ENCODE measurements at places on chromosomes 11 and 22. TPM values are rescaled to one million over a fixed set of nuclear protein-coding genes. Genes with fewer than 3 reads are reported as not detected.
A peak's percentile ranks its signal among the peaks of the same experiment; 100 is the strongest.

The LRRC74B gene
- not detected for total RNA-seq

The TYR gene
- not detected for total RNA-seq

The OR5P2 gene
- total RNA-seq, result not detected

The GRM5 gene
- not detected for total RNA-seq

GRCh38 chr11:88297421-88297820 is 40.1 kb downstream of the CTSC start:
- no peaks in the 10 kb centered on the region for H3K36me3 ChIP-seq
- no peak for DNase-seq
- H3K4me1 ChIP-seq, result no peaks in the 10 kb centered on the region
- no peaks in the 10 kb centered on the region for H3K27me3 ChIP-seq
- H3K27ac ChIP-seq, result no peak overlapping the region

- peak; percentile 25 for DNase-seq
- no peak overlapping the region for H3K4me3 ChIP-seq
- no peaks in the 10 kb centered on the region for H3K36me3 ChIP-seq
- no peaks in the 10 kb centered on the region for H3K27me3 ChIP-seq
- H3K27ac ChIP-seq, result peak overlapping the region; percentile 58
- H3K4me1 ChIP-seq, result no peaks in the 10 kb centered on the region
Measured at GRCh38 chr11:125214601-125215565, 50.3 kb downstream of the PKNOX2 start.

GRCh38 chr11:17735818-17736578 is 1.4 kb downstream of the KCNC1 start:
- peaks cover 19% of the 10 kb centered on the region for H3K4me1 ChIP-seq
- no peak overlapping the region for H3K4me3 ChIP-seq
- no peak overlapping the region for H3K27ac ChIP-seq
- no peaks in the 10 kb centered on the region for H3K36me3 ChIP-seq
- peaks cover 26% of the 10 kb centered on the region for H3K27me3 ChIP-seq

DNA sequence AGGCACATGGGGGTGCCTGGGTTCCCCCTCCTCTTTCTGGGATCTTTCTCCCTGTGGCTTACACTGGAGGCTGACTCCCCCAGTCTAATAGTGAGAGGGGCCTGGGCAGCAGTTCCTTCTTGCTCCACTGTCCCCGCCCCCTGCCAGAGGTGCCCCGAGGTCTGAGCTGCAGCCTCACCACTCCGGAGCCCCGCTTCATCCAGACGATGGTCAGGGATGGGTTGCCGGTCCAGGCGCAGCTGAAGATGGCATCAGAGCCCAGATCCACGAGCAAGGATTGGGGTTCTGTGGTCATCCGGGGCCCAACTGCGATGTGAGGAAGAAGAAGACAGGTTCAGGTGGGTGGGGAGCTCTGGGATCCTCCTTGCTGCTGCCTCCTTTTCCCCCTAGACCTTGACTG is 91.1 kb downstream of the ST3GAL4 start:
- H3K36me3 ChIP-seq, result no peaks in the 10 kb centered on the region
- no peak overlapping the region for H3K27ac ChIP-seq
- H3K4me3 ChIP-seq, result no peak overlapping the region
- DNase-seq, result no peak
- no peaks in the 10 kb centered on the region for H3K27me3 ChIP-seq

- peak overlapping the region; percentile 49 for H3K27ac ChIP-seq
- H3K27me3 ChIP-seq, result no peaks in the 10 kb centered on the region
- no peak for DNase-seq
Measured at GRCh38 chr22:22914726-22915669, 27.4 kb downstream of the IGLL5 start.

GRCh38 chr22:20890975-20891374 is 26.2 kb upstream of the CRKL start:
- no peaks in the 10 kb centered on the region for H3K27me3 ChIP-seq
- H3K27ac ChIP-seq, result no peak overlapping the region
- no peaks in the 10 kb centered on the region for H3K36me3 ChIP-seq
- no peak overlapping the region for H3K4me3 ChIP-seq
- H3K4me1 ChIP-seq, result no peaks in the 10 kb centered on the region
- no peak for DNase-seq

DNA sequence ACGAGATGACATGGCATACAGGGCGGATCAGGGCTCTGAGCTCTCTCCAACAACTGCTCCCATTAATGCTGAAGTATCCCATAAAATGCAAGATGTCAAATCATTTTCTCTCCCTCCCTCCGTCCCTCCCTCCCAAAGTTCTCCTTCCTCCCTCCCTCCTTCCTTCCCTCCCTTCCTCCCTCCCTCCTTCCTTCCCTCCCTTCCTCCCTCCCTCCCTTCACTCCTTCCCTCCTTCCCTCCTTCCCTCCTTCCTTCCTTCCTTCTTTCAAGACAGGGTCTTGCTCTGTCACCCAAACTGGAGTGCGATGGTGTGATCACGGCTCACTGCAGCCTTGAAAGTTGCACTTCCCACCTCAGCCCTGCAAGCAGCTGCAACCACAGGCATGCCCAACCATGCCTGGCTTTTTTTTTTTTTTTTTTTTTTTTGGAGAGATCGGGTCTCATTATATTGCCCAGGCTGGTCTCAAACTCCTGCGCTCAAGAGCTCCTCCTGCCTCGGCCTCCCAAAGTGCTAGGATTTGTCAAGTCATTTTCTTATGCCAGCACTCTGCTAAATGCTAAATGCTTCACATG is 38.2 kb downstream of the TXN2 start:
- no peak for DNase-seq
- no peaks in the 10 kb centered on the region for H3K36me3 ChIP-seq
- no peak overlapping the region for H3K4me3 ChIP-seq
- no peaks in the 10 kb centered on the region for H3K27me3 ChIP-seq
- peaks cover 25% of the 10 kb centered on the region for H3K4me1 ChIP-seq

DNA sequence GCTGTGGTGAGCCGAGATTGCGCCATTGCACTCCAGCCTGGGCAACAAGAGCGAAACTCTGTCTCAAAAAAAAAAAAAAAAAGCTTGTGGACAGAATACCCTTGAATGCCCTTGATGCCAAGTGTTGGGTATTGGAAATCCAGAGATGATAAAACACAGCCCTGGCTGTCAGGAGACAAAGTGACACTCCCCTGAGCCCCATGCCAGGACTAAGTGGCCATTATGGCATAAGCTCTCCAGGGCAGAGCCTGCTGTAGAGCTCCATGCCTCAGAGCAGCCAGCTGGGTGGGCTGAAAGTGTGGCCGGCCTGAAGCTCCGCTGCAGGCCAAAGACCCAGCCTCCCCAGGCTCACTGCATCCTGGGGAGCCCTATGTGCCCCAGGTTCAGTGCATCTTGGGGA is 4.9 kb downstream of the RNF215 start:
- H3K27ac ChIP-seq, result no peak overlapping the region
- no peak for DNase-seq
- H3K4me1 ChIP-seq, result peaks cover 5% of the 10 kb centered on the region
- H3K36me3 ChIP-seq, result no peaks in the 10 kb centered on the region
- no peaks in the 10 kb centered on the region for H3K27me3 ChIP-seq

DNA sequence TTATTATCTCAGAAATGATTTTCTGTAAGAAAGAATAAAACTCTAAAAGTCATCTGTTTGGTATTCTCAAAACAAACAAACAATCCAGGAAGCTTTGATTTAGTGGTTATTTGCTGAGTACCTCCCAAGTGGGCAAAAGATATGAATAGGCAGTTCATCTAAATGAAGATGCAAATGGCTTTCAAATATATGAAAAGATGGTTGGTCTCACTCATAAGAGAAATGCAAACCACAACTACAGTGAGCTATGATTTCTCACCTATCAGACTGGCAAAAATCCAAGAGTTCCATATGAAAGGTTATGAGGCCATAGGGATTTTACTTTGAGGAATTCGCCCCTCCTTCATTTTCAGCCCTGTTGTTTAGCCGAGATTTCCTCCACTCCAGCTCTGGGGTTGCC is 11.3 kb upstream of the P2RY2 start:
- no peaks in the 10 kb centered on the region for H3K27me3 ChIP-seq
- H3K4me3 ChIP-seq, result no peak overlapping the region
- H3K27ac ChIP-seq, result no peak overlapping the region
- H3K4me1 ChIP-seq, result no peaks in the 10 kb centered on the region
- no peak for DNase-seq

DNA sequence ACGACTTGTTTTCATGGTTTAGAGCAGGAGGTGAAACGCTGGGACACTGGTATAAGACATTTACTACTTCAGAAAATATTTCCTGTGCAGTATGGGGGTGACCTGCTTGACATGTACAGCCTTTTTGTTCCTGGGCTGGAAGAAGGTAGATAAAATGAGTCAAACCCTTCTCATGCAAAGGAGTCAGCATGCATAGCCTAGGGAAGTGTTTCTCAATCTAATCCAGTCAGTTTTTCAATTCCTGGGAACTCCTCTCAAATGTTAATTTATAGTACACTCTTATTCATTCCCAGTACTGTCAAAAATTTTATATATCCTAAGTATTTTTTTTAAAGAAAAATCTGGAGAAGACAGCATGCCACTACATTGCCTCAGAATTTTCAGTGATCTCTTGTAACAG is 154.7 kb upstream of the GUCY1A2 start:
- DNase-seq, result no peak
- H3K36me3 ChIP-seq, result no peaks in the 10 kb centered on the region
- H3K4me1 ChIP-seq, result no peaks in the 10 kb centered on the region

GRCh38 chr11:75813124-75813523 is 1.9 kb upstream of the UVRAG start:
- H3K4me1 ChIP-seq, result peaks cover 13% of the 10 kb centered on the region
- H3K36me3 ChIP-seq, result no peaks in the 10 kb centered on the region
- H3K27me3 ChIP-seq, result no peaks in the 10 kb centered on the region
- H3K4me3 ChIP-seq, result no peak overlapping the region
- DNase-seq, result no peak
- H3K27ac ChIP-seq, result no peak overlapping the region

DNA sequence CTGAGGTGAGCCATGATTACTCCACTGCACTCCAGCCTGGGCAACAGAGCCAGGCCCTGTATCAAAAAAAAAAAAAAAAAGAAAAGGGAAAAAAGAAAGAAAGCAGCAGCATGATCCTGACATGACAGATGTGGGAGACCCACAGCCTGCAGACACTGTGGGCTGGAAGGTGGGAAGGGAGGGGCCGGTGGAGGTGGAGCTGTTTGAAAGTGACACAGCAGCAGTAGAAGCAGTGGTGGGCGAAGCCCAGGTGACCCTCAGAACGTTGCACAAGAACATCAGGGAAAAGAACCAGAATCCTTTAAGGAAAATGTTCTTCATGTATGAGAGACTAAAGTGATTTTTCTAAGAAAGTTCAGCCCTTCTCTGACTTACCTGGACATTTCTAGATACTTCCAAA is 26.3 kb upstream of the SCGB1A1 start:
- peaks cover 5% of the 10 kb centered on the region for H3K4me1 ChIP-seq
- H3K4me3 ChIP-seq, result no peak overlapping the region
- no peak overlapping the region for H3K27ac ChIP-seq
- H3K27me3 ChIP-seq, result no peaks in the 10 kb centered on the region
- DNase-seq, result no peak
- no peaks in the 10 kb centered on the region for H3K36me3 ChIP-seq

GRCh38 chr22:49230194-49230577 is 597.5 kb downstream of the BRD1 start:
- H3K4me3 ChIP-seq, result no peak overlapping the region
- no peak overlapping the region for H3K27ac ChIP-seq
- no peaks in the 10 kb centered on the region for H3K27me3 ChIP-seq

GRCh38 chr11:44911029-44911814 is 39.5 kb downstream of the TP53I11 start:
- no peak overlapping the region for H3K4me3 ChIP-seq
- H3K27me3 ChIP-seq, result no peaks in the 10 kb centered on the region
- no peaks in the 10 kb centered on the region for H3K4me1 ChIP-seq
- DNase-seq, result peak; percentile 95

DNA sequence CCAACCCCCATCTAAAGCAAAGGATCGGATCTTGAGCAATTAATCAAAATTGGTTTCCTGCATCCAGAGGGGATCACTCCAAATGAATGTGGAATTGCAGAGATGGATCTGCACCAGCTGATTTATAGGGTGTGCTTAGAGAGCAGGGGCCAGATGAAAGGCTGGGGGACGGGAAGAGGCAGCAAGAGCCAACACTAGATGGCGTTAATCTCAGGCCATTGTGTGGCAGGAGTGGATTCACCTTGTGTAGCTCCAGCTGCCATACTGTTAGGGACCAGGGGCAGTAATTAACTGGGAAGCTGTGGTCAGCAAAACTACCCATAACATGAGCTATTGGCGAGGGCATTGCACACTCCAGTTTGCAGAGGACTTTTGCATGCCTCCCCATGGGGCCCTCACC is 35.6 kb downstream of the SERPINH1 start:
- no peaks in the 10 kb centered on the region for H3K36me3 ChIP-seq
- H3K27ac ChIP-seq, result no peak overlapping the region
- no peak for DNase-seq
- no peaks in the 10 kb centered on the region for H3K27me3 ChIP-seq
- H3K4me1 ChIP-seq, result peaks cover 5% of the 10 kb centered on the region

GRCh38 chr11:57095417-57095816 is 86.3 kb upstream of the LRRC55 start:
- DNase-seq, result no peak
- no peaks in the 10 kb centered on the region for H3K4me1 ChIP-seq
- H3K36me3 ChIP-seq, result no peaks in the 10 kb centered on the region

DNA sequence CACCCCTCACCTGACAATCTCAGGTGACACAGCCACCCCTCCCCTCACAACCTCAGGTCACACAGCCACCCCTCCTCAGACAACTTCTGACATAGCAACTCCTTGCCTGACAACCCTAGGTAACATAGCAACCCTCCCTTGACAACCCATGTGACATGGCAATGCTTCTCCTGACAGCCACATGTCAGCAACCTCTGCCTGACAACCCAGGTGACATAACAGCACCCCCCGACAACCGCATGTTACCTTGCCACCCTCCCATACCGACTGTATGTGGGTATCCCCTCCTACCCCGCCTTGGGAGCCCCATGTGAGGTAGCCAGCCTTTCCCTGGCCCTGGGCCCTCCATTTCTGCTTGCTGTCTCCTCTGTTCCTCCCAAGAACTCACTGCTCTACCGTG is 77.7 kb upstream of the B3GAT1 start:
- H3K27ac ChIP-seq, result no peak overlapping the region
- H3K4me1 ChIP-seq, result no peaks in the 10 kb centered on the region
- H3K4me3 ChIP-seq, result no peak overlapping the region
- DNase-seq, result no peak
- no peaks in the 10 kb centered on the region for H3K27me3 ChIP-seq

GRCh38 chr11:12413141-12414052 is 36.0 kb downstream of the PARVA start:
- H3K4me3 ChIP-seq, result no peak overlapping the region
- no peaks in the 10 kb centered on the region for H3K36me3 ChIP-seq
- DNase-seq, result no peak
- H3K27ac ChIP-seq, result peak overlapping the region; percentile 85
- peaks cover 7% of the 10 kb centered on the region for H3K4me1 ChIP-seq
- H3K27me3 ChIP-seq, result no peaks in the 10 kb centered on the region

- no peak overlapping the region for H3K4me3 ChIP-seq
- no peaks in the 10 kb centered on the region for H3K27me3 ChIP-seq
- DNase-seq, result no peak
- no peak overlapping the region for H3K27ac ChIP-seq
- no peaks in the 10 kb centered on the region for H3K4me1 ChIP-seq
Measured at GRCh38 chr11:17846852-17847453, 112.4 kb downstream of the KCNC1 start.
